ENCODE measurements at places on chromosomes 3 and 15.

DNA sequence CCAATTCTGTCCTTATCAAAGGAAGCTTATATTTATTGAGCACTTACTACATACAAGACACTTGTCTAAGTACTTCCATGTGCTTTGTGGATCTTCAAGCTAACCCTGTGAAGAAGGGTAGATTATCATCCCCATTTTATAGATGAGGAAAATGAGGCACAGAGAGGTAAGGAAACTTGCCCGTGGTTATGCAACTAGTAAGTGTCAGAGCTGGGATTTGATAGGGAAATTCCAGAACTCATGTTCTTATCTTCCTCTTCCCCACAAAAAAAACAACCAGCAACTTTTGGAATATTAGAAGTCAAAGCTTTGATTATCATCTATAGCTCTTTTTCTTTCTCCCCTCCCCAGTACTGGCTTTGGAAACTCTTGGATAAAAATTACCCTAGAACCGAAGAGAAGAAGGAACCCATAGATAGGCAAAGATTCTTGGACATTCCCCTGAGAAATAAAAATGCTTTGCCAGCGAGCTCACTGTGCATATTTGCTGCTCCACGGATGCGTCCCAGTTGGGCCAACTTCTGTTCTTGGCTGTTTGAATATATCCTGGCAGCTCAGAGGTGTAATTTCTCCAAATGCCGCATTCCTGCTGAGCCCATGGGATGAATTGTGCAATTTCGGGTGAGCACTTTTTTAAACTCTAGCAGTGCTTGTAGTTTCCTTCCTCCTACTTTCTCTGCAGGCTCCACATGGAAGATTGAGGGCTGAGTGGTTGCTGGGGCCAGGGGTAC, 591.5 kb upstream of the CFAP20DC start:
- DNase-seq = no peak

GRCh38 chr15:64845831-64846595, 4.3 kb downstream of the PLEKHO2 start:
- no peak for DNase-seq

DNA sequence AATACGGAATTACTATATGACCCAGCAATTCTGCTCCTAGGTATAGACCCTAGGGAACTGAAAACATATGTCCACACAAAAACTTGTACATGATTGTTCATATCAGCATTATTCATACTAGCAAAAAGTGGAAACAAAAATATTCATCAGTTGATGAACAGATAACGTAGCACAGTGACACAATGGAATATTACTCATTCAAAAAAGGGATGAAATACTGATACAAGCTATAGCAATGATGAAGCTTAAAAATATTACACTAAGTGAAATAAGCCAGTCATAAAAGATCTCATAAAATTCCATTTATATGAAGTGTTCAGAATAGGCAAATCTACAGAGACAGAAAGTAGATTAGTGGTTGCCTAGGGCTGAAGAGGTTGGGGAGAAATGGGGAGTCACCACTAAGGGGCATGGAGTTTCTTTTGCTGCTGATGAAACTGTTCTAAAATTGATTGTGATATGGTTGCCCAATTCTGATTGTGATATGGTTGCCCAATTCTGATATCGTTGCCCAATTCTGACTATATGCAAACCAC, 10.5 kb downstream of the C15orf61 start:
- no peak for DNase-seq

DNA sequence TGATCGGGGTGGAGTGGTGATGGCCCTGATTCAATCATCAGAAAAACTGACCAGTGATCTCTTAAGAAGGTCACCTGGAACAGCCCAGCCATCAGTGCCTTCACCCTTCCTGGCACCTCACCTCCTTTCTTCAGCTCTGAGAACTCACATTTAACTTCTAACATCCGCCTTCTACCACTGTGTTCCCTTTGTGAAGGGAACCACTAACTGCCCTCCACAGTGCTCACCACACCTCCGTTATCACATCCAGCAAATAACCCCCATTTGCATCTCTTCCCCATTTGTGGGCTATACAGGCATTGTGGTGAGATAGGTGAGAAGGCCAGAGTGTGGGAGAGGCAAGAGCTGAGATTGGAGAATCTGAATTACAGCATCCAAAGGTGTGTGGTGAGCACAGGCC, 107.4 kb downstream of the PLCL2 start:
- no peak for DNase-seq

DNA sequence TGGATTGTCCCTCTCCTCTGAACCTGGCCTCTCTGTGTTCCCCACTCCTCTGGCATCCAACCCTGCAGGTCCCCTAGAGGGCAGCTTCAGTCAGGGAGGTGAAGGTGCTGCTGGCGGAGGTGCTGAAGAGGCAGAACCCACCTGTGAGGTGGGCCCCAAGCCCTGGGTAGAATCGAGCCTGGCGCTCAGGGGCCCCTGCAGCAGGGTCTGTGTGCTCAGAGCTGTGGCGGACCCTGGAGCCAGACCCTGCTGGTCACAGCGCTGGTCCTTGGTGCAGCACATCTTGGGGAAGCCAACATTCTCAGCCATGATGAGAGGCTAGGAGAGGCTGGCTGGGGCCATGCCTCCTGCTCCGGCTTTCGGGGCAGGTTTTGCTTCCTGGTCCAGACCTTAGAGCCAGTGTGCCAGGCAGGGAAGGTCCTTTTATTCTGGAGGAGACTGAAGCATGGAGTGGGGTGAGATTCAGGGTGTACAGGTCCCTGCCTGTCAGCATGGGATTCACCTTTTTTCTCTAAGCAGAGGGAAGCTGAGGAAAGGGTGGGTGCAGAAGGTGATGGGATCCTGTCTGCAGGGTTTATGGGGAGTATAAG, 54.7 kb upstream of the TAMM41 start:
- DNase-seq = no peak

DNA sequence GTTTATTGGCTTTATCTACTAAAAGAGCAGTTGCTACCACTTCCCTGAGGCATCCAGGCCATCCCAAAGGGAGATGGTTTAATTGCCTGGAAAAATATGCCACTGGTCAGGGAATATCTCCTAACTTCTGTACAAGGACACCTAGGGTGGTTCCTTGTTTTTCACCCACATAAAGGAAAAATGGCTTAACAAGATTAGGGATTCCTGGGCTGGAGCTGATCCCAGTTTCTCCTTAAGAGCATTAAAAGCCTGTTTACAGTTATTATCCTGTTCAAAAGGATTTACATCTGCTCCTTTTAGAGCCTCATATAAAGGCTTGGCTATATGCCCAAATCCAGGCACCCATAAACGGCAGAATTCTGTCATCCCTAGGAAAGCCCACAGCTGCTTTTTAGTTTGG, 70.2 kb upstream of the WNT7A start:
- DNase-seq = no peak

GRCh38 chr15:38678281-38678680, 113.7 kb upstream of the RASGRP1 start:
- no peak for DNase-seq

DNA sequence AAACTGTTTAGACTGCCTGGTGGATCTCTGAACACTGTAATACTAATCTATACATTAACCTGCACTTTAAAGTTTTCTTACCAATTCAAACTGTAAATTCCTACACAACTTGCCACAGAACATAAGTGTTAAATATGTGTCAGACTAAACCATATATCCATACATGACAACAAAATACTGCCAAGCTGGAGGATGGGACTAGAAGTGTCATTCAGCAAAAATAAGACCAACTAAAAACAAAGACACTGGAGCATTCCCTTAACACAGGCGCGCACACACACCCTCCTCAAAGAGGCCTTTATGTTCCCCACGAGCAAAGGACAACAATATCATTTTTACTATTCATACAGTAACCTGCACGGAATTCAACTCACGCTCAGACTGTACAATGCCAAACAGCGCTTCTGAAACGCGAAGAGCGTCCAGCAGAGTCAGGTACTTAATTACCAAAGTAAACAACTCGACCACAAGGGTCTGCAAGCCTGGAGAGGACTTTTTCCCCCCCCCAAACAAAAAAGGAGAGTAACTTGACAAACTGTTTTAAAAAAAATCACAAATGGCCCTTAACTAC, 1.1 kb downstream of the DCUN1D1 start:
- DNase-seq = no peak

DNA sequence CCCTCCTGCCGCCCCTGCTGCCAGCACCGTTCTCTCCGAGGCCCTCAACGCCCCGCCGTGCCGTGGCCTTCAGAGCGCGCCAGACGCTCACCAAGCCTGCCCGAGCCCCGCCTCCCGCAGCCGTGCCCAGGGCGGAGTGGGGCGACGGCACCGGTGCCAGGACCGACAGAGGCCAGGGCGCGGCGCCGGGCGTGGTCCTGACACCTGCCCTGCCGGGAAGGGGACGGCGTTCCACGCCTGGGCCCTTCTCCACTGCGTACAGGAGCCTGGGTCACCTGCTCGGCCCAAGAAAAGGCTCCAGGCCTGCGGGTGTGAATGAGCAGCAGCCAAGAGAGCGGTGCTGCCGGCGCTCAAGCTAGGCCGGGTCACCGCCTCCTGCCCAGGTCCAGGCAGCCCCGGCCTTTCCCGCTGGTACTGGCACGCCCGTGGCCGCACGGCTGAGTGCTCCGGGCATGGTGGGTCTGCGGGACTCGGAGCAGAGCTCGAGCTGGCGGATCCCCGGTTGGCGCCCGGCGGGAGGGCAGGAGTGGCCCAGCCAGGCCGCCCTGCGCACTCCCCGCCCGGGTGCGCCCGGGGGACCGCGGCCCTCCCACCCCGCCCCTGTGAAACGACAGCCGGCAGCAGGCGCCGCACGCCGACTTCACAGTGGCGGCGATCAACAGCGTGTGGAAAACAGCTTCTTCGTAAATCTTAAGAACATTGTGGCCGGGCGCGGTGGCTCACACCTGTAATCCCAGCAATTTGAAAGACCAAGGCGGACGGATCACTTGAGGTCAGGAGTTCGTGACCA, 4.2 kb downstream of the OCA2 start:
- no peak for DNase-seq

- no peak for DNase-seq
These were observed 44.6 kb downstream of the EOMES start for GRCh38 chr3:27677565-27677964.

DNA sequence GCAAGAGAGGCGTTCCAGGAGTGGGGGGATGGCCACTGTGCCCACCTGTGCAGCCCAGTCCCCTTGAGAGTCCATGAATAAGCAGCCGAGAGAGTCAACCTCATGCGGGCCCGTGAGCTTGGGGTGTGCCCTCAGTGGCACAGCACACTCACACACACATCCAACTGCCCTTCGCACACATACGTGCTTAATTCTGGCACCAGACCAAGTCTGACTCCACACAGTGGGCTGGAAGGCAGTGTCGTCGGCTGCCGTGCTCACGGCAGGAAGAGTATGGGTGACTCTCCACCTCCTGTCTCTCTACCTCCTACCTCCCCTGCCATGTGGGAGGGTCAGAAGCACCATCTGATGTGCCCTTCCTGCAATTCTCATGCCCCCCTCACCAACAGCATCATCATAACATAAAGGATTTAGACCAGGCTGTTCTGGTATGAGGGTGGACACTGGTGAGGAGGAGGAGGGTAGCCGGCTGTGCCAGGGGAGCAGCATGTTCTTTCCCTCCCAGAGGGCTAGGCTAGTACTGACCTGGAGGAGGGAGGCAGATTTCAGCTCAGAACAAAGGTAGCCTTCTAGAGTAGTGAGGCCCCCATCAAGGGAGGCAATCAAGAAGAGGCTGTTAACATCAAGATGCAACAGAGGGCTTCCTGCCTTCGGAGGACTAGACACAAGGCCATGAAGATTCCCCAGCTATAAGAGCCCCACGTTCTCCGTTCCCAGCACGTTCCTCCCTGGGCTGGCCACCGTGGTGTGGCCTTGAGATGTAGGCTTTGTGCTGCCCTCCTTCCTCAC, 5.3 kb upstream of the STRA6 start:
- DNase-seq = no peak

DNA sequence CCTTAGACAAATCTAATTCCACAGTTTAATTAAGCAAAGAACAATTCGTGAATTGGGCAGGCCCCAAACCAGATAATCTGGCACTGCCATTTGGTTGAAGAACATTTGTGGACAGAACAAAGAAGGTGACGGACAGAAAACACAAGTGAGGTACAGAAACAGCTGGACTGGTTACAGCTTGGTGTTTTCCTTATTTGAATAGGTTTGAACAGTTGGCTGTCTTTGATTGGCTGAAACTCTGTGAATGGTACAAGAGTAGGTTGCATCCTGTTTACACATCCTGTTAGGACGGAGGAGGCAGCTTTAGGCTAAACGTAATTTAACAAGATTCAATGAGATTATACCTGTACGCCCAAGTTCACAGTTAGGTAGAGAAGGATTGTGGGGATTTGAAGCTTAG, 114.4 kb downstream of the LPP start:
- DNase-seq = no peak

DNA sequence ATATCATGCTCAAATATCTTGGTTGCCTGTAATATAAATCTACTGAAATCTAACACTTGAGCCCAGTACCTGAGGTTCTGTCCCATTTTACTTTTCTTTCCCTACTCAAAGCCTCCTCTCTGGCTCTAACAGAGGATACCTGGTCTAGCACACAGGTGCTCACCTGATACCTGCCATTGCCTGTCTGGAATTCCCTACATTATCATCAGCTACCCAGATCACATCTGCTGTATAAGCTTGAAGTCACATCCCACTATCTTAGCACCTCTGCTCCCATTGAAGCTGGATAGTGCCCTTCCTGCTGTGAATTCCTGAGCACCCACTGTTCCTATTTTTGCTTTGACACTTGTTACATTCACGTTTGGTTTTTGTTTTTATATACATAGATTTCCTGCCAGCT, 30.5 kb downstream of the GYG1 start:
- DNase-seq = no peak

DNA sequence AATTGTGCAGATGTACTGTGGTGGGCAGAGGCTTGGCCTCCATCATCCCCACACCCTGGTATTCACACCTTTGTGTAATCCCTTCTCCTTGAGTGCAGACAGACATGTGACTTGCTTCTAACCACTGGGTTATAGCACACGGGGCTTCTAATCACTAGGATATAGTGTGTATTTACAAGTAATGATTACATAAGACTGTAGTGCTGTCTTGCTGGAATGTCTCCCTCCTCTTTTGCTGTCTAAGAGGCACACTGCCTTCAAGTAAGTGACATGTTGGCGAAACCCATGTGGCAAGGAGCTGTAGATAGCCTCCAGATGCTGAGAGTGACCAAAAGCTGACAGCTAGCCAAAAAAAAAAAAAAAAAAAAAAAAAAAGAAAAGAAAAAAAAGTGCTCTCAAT, 542.7 kb upstream of the MDFIC2 start:
- DNase-seq = no peak

DNA sequence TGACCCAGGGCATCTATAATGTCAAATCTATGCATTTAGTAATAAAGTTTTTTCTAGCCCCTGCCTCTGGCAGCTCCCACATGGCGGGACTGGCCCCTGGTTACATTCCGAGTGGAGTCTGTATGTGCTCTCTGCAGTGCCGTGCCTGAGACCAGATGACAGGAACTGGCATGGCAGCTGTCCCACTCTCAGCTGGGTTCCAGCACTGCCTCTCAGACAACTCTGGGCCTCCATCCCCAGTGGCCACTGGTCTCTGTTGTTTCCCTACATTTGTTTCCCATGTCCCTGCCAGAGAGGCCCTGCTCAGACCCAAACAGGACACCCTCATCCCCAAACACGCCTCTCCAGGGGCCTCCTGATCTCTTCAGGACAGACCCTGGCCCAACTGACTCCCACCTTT, 109.3 kb downstream of the OCA2 start:
- no peak for DNase-seq

GRCh38 chr3:99896482-99896881, 78.8 kb downstream of the CMSS1 start:
- DNase-seq = no peak

Measured in GM19239 (cell line).